ENCODE measurements at places on chromosomes 3 and 15.
A peak's percentile ranks its signal among the peaks of the same experiment; 100 is the strongest.

DNA sequence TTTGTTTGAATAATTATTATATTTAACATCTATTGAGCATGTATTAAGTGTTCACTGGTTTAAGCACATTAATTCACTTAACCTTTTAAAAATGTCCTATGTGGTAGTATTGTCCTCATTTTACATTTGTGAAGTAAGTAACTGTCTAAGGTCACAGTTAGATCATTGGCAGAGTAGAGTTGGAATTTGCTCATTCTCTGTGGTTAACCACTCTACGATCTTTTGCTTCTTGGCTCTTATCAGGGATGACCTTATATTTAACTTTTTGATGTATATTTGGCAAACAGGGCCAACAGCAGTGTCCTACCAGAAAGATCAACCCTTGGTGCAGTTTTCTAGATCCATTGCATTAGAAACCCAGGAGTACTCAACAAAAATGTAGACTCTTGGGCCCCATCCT is 34.0 kb downstream of the PXK start:
- no peak for DNase-seq

- DNase-seq: no peak
These were observed 17.8 kb downstream of the MYL3 start for GRCh38 chr3:46845397-46845859.

GRCh38 chr3:126837773-126838172 is 133.7 kb downstream of the CHCHD6 start:
- DNase-seq: no peak

- no peak for DNase-seq
These were observed 114.0 kb downstream of the RFTN1 start for GRCh38 chr3:16399473-16399872.

- no peak for DNase-seq
These were observed 127.8 kb upstream of the P2RY1 start for GRCh38 chr3:152706991-152707713.

GRCh38 chr3:129001101-129001805 is at the start of gene EFCC1:
Gene EFCC1, plus strand, starts transcription at chr3:129001304. Its CDS starts 325 bp downstream, at chr3:129001629.
- no peak for DNase-seq

DNA sequence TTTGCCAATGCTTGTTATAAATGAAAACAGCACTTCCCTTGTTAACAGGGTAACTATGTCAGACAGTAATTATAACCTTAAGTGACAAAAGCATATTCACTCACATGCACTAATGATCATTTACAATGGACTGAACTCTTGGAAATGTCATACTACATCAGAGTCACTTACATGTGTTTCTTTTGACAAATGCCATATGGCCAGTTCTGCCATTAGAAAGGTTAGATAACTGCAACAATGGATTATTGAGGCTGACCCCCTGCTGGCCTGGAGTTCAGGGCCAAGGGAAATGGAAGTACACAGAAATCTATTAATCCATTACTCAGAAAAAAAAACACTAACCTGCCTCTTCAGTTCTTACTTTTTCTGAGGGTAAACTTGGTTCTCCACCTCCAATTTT is 313.4 kb downstream of the CNTN3 start:
- no peak for DNase-seq

GRCh38 chr3:128062033-128062745 is 10.0 kb downstream of the SEC61A1 start:
- no peak for DNase-seq

GRCh38 chr3:46849686-46850467 is 13.4 kb downstream of the MYL3 start:
- no peak for DNase-seq

GRCh38 chr3:127835993-127836882 is 13.9 kb upstream of the MGLL start:
- no peak for DNase-seq

GRCh38 chr3:117282566-117282965 is 573.0 kb downstream of the TUSC7 start:
- no peak for DNase-seq

- DNase-seq: no peak
These were observed 51.7 kb upstream of the ARPP19 start for GRCh38 chr15:52620496-52620895.

- no peak for DNase-seq
These were observed 403.7 kb downstream of the SOX2 start for GRCh38 chr3:182115328-182116015.

DNA sequence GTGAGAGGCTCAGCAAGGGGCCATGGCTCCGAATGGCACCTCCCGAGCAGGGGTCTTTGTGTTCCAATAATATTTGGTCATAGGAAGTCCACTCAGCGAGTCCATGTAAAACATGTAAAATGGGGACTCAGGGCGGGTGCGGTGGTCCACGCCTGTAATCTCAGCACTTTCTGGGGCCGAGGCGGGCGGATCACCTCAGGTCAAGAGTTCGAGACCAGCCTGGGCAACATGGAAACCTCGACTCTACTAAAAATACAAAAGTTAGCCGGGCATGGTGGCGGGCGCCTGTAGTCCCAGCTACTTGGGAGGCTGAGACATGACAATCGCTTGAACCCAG is 26.4 kb downstream of the EFCC1 start:
- no peak for DNase-seq

- no peak for DNase-seq
These were observed 126.5 kb downstream of the DGKG start for GRCh38 chr3:186235554-186235953.

DNA sequence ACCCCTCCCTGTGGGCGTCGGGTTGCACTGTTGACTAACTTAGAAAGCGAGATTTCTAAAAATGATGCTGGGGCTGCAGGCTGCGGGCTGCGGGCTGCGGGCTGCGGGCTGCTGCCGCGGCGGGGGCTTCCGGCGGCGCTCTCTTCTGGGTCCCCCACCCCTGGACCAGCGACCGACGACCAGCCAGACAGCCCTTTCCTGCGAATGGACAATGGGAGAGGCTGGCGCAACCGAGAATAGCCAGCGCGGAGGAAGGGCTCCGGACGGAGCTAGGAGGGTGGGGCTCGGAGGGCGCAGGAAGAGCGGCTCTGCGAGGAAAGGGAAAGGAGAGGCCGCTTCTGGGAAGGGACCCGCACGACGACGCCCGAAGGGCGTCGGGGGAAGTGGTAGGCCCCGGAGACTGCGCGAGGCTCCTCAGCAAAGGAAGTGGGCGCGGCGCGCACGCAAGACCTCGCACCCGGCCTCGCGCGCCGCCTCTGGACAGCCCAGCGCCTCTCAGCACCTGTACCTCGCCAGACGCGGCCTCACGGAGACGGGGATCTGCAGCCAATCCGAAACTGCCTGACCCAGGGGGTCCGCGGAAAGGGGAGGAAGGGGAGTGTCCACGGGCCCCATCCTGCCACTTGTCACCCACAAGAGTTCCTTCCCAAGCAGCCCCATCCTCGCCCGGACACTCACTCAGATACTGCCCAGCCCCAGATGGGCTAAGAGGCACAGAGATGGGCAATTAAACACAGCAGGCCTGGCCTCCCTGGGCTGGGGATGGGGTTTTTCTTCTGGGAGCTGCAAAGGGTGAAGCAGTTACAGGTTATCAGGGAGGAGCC is 70.7 kb downstream of the SLC12A8 start:
- DNase-seq: peak; percentile 79

- DNase-seq: no peak
These were observed 91.9 kb downstream of the IMPG2 start for GRCh38 chr3:101228441-101228840.

GRCh38 chr3:104596054-104596453 is 770.7 kb upstream of the ALCAM start:
- DNase-seq: no peak

GRCh38 chr3:81443958-81444357 is 317.5 kb downstream of the GBE1 start:
- DNase-seq: no peak

DNA sequence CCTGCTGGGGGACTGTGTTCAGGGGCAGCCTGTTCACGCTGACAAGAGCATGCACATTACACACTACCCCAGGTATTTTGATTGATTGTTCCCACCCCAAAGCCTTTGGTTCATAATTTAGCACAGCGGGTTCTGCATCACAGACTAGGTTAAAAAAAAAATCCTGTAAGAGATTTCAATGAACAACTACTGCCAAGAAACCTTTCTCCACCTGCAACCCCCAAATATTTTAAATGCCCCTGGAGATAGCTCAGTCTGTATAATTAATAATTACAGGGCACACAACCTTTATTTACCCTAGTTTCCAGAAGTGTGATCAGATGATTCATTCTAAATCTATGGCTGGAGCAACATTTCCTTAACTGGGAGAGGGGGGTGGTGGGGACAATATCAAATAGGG is 87.6 kb downstream of the NR2F2 start:
- no peak for DNase-seq

- DNase-seq: no peak
These were observed 9.8 kb upstream of the RHCG start for GRCh38 chr15:89506026-89506686.

GRCh38 chr15:66617137-66618090 is 51.6 kb upstream of the LCTL start:
- DNase-seq: no peak

DNA sequence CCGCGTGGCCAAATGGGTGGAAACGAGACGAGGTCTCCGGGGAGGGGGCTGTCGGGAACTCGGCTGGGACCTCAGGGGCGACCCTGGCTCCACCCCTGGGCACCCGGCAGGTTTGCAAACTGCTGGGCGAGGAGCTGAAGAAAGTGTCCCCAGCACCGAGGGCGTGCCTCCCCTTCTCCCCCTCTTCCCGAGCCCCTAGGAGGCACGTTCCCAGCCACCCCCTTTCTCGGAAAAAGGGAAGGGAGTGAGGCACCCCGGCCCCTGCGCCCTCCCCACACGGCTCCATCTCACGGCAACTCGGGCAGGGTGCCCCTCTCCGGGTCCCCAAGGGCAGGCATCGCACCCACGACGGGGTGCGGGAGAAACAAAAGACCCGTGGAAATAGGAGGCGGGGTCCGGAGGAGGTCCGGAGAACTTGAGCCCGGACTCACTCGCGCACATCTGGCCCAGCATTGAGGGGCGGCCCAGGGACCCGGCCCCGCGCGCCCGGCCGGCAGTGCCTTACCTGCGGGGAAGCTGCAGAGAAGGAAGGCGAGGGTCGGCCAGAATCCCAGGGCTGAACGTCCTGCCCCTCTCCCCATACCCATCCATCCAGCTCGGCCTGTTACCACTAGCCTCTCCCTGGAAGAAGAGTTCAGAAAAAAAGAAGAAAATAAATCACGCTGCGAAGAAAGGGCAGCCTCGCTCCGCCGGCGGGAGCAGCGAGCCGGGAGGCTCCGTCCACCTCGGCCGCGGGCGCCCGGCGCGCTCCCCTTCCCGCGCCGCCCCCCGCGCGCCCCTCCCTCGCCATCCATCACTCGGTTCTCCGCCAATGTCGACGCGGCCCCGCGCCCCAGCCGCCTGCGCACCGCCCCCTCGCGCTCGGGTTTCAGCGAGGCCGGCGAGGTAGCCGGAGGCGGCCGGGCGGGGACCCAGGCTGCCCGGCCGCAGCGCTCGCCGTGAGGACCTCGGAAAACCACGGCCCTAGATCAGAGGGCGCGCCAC is 16.3 kb downstream of the RGMA start:
- no peak for DNase-seq

DNA sequence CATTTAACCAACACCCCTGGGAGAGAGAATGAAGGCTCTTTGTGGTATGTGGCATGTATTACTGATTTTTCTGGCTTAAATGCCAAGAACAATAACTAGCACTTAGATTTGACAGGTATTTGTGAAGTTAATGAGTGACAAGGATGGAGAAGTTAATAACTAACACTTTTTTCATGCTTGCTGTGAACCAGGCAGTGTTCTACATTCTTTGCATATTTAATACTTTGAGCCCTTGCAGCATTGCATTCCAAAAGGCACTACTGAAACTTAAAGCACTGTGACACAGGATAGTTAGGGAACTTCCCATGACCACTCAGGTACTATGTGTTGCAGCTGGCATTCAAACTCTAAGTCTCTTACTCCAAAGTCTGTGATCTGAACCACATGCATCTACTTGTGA is 650.6 kb downstream of the ZPLD1 start:
- DNase-seq: no peak

DNA sequence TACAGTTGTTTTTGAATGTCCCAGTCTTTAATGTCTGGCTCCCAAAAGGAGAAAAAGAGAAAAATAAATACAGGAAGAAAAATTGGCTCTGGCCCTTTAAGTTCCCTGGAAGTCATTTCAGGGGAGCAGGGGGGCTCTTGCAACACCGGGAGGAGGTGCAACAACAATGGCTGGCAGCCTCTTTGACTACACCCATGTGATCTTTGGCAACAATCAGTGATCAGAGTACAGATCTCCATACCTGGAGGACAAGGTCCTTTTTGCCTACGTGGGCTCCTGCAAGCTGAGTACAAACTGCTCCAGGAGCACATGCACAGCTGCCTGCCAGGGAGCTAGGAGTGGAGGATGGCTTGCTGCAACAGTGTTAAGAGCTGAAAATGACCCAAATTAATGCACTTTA is 63.9 kb downstream of the GLCE start:
- DNase-seq: no peak

GRCh38 chr15:35874260-35874905 is 328.4 kb upstream of the DPH6 start:
- DNase-seq: no peak

DNA sequence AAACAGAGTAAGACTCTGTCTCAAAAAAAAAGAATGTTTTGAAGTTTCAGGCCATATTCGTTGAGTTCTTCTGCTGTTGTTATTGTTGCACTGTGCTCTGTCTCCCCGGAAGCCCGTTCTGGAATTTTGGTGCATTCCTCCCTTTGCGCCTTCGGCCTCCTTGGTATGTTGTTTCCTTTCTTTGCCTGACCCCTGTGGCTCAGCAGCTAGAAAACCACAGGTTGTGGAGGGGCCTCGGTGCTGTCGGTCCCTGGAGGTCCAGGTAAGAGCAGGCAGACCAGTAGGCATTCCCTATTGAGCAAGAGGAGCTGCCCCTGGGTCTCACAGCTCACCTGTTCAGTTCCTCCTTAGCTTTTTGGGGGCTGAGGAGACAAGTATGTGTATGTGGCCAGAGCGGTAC is 51.0 kb upstream of the DLG1 start:
- no peak for DNase-seq

GRCh38 chr3:194395212-194395611 is 3.9 kb downstream of the GP5 start:
- DNase-seq: no peak

DNA sequence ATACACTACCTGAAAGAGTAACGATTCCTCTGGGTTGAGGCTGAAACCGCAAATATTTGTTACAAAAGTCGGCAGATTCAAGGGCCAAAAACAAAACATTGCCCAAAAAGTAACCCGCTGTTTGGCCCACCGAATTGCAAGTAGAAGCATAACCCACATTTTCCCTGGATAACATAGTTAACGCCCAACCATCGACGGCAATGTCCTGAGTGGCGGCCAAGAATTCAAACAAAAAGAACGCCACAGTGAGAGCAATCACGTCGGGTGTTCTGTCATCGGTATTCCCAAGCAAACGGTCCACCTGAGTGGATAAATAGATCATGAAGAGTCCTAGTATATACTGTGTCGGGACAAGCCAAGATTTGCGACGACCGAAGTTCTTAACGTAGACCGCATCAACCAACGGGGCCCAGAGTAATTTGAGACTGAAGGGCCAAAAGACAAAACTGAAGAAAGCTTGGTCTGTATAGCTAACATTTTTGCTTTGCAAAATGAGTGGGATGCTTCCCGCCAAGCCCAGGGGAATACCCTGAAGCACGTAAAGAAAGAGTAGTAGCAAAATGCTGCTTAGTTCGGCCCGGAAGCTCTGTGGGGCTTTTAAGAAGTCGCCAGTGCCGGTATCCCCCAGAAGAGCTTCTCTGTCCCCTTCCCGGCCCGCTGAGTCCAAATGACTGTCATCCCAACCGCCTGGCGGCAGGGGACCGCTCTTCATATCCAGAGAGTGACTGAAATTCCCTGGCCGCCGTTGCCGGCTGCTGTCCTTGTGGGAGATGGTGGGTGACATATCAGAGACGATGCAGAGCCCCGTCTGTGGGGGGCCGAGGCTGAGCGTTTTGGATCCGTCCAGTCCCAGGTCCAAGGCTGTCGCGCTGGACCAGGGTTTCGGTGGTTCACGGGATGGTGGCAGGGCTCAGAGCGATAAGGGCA is 750 bp downstream of the SLC33A1 start:
- DNase-seq: no peak

All from immature natural killer cell (primary cell).